Activated CD4-positive, alpha-beta T cell treated with anti-CD3 and anti-CD28 coated beads, Interleukin-2, amount 50 U/mL, for 48 hours (primary cell): ENCODE measurements at places on chromosomes 16 and 17.

GRCh38 chr17:77237232-77238008, 96.7 kb downstream of the SEC14L1 start:
- DNase-seq = no peak

DNA sequence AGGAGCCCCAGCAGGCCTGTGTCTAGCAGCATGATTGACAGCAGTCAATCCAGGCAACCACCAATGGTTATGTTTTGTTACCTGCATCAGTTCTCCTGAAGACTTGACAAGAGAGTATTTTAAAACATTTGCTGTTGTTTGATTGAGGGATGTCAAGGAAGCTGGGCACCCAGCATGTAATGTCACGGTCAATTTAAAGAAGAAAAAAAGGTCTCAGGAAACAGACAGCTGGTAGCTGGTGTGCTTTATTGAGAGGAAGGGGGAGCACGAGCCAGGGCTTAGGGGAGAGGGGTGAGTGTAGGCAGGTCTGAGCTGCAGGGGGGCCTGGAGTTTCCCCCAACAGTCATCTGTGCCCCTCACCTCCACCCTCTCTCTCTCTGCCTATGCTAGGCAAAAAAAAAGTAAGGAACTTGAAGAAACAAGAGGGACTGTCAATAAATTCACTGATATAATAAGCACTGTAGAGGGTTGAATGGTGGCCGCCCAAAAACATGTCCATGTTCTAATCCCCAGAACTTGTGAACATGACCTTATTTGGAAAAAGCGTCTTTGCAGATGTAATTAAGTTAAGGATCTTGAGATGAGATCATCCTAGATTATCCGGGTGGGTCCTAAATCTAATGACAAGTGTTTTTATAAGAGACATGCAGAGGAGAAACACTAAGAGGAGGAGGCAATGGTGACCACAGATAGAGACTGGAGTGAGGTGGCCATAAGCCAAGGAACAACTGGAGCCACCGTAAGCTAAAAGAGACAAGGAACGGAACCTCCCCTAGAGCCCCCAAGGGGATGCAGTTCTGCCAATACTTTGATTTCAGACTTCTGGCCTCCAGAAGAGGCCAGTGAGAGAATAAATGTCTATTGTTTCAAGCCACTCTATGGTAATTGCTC, 14.5 kb downstream of the TSPOAP1 start:
- DNase-seq = no peak

DNA sequence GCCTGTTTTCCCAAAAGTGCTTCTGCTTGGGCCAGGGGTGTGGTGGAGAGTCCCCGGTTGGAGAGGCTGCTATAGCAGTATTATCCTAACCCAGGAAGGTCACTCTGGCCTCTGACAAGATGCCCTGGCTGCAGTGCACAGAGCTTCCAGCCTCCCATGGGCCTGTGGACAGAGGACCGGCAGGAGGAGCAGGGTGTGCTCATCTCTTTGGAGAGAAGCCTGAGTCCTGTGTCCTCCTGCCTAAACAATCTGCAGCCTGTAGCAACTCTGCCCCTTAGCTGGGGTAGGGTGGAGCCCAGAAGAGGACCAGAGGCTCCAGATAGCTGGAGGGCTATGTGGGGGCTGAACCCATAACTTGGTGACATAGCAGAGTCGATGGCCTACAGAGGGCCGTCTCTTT, 78.0 kb downstream of the MPRIP start:
- DNase-seq = no peak

DNA sequence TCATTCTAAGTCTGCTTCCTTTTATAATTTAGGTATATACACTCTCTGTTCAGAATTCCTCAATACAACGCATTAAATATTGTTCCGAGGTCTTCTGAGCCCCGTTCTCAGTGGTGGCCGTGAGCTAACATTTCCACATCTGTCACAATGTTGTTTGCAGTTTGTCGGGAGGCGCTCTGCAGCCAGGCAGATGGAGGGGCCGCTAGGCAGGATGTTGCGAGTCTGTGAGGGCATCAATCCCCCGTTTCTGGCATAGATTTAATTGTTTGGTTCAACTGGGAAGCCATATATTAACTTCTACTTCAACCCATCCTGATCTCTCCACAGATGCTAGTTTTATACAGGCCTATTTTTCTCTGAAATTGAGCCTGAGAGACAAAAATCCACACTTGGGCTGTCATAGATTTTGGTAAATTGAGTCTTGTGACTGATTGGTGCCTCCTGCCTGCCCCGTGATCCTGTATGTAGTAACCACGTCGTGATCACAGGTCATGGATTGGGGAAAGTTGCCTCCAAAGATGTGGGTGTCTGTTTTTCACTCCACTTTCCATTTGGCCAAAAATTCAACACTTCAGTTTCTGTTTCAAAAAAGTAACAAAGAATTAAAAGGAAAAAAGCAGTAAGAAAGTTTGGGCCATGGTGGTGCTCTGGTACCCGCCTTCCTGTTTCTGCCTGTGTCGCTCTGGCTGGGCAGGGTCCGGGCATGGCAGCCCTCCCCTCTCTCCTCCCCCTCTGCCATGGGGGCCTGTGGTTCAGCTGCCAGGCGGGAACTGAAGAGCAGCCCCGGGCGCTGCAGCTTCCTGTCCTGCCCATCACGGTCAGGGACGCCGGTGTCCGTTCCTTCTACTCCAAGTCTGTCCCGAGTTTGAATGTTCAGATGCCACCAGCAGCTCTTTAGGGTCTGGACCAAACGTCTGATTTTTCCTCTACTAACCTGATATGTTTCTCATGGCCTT, 41.5 kb downstream of the RPTOR start:
- DNase-seq = no peak

- DNase-seq = no peak
These were observed 115.7 kb downstream of the ZNF423 start for GRCh38 chr16:49740256-49740655.

DNA sequence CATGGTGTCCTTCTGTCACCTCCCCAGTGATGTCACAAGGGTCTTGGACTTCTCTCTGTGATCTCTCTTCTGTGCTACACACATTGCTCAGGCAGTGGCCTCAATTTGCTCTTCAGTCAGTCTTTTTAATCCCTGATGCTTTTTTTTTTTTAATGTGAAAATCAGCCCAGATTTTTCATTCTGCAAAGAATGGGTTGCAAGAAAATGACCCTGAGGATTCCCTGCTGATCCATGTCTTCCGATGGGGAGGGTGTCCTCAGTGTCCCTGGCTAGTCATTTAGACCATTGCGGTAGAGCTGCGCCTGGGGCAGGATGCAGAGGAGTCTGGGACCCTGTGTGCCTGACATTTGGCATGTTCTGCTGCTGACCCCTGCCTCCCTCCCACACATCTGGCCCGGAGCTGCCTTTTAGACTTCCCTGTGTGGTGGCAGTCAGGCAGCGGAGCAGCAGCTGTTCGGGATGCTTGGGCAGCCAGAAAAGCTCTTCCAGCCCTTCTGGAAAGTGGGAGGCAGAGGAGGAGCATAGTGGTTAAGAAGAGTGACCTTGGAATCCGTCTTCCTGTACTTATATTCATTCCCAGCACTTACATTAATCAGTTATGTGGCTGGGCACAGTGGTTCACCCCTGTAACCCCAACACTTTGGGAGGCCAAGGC, 12.3 kb downstream of the GPT2 start:
- DNase-seq = no peak
